Naive thymus-derived CD8-positive, alpha-beta T cell (primary cell): ENCODE measurements at places on chromosomes 2 and 18. TPM values are rescaled to one million over a fixed set of nuclear protein-coding genes. Genes with fewer than 3 reads are reported as not detected.

DNA sequence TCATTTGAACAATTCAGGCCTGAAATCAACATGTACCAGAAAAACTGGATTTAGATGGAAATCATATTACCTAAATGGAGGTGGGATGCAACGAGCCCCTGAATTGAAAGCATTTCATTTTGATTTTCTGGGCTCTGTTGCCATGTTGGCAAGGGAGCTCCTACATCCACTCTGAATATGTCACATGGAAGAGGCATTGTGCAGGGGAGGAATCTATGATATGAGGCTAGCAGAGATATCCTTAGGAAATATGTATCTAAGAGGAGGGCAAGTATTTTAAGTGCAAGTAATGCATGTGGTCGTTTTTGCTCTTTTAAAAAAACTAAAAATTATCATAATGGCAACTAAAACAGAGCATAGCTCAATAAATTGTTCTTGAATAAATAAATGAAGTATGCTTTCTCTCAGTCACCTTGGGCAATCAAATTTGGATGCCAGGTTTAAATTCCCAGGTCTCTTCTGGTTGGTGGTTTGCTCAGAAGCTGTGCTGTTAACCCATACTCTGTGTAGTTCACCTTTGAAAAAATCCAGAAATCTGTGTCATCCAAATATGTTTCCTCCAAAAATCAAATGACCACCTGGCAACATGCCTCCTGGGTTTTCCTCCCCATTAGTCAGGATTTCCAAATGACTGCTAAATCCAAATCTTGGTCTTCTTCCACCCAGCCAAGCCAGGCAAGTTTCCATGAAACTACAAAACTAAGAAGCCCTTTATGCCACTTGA lies 6.5 kb upstream of the LGALSL start:
- H3K27ac ChIP-seq = no peak overlapping the region
- H3K27me3 ChIP-seq = peaks cover 13% of the 10 kb centered on the region
- no peak overlapping the region for H3K4me3 ChIP-seq
- H3K4me1 ChIP-seq = no peaks in the 10 kb centered on the region
- no peaks in the 10 kb centered on the region for H3K36me3 ChIP-seq
- DNase-seq = no peak

- H3K4me1 ChIP-seq = peaks cover 22% of the 10 kb centered on the region
- peaks cover 5% of the 10 kb centered on the region for H3K36me3 ChIP-seq
- H3K27ac ChIP-seq = peak overlapping the region; percentile 49
- H3K27me3 ChIP-seq = peaks cover 10% of the 10 kb centered on the region
- H3K4me3 ChIP-seq = no peak overlapping the region
Measured at GRCh38 chr2:37326866-37327634, 2.4 kb upstream of the PRKD3 start.

- H3K4me1 ChIP-seq = peaks cover 6% of the 10 kb centered on the region
- DNase-seq = no peak
- no peak overlapping the region for H3K4me3 ChIP-seq
- H3K27ac ChIP-seq = peak overlapping the region; percentile 38
Measured at GRCh38 chr18:79476918-79477571, 81.3 kb downstream of the NFATC1 start.

IL37 gene
- not detected for total RNA-seq

DNA sequence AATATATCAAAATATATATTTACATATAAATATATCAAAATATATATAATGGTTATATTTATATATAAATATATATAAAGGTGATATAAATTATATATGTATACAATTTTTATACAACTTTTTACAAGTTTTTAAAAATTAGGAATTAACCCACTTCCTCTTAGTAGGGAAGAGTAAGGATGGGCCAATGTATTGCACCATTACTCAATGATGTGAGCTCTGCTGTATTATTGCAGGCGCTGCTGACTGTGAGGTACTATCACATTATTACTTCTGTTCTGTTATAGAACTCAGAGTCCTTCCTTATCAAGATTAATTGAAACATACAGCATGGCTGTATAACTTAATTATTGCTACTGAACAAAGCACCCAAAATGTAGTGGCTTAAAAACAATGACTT lies 46.0 kb downstream of the CCDC195 start:
- H3K27ac ChIP-seq = no peak overlapping the region
- DNase-seq = no peak
- H3K4me1 ChIP-seq = no peaks in the 10 kb centered on the region
- no peaks in the 10 kb centered on the region for H3K36me3 ChIP-seq
- H3K4me3 ChIP-seq = no peak overlapping the region
- H3K27me3 ChIP-seq = no peaks in the 10 kb centered on the region

GRCh38 chr18:44901283-44901682 lies 220.6 kb downstream of the SETBP1 start:
- peaks cover 2% of the 10 kb centered on the region for H3K4me1 ChIP-seq
- peaks cover 2% of the 10 kb centered on the region for H3K27me3 ChIP-seq
- H3K36me3 ChIP-seq = no peaks in the 10 kb centered on the region

FOXD4L1 gene
- total RNA-seq = 0.41 TPM
